Activated CD4-positive, alpha-beta T cell treated with anti-CD3 and anti-CD28 coated beads, Interleukin-2, amount 50 U/mL, for 1 hour (primary cell): ENCODE measurements at places on chromosomes 7 and 10.
A peak's percentile ranks its signal among the peaks of the same experiment; 100 is the strongest.

- no peak for DNase-seq
Measured at GRCh38 chr10:47412177-47412730, 28.2 kb upstream of the ZNF488 start.

- peak; percentile 39 for DNase-seq
Measured at GRCh38 chr10:98425511-98426352, 10.8 kb upstream of the PYROXD2 start.

DNA sequence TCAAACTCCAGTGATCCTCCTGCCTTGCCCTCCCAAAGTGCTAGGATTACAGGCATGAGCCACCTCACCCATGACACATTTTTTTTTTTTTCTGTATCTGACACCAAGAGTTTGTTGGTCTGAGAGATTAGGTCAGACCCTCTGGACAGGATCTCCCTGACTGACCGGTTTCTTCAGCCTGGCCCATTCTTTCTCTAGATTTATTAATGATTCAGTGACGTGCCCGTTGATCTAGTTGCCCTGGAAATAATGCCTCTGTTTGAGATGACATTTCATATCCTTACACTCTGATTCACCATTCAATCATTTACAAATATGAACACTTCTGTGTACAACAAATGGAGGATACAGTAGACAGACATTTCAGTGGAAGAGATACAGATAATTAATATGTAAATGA is 1.4 kb upstream of the ZNF212 start:
- DNase-seq: no peak

GRCh38 chr7:146982482-146982881 is 865.9 kb downstream of the CNTNAP2 start:
- DNase-seq: no peak
